ENCODE measurements at places on chromosomes 13 and 19. TPM values are rescaled to one million over a fixed set of nuclear protein-coding genes. Genes with fewer than 3 reads are reported as not detected.

DNA sequence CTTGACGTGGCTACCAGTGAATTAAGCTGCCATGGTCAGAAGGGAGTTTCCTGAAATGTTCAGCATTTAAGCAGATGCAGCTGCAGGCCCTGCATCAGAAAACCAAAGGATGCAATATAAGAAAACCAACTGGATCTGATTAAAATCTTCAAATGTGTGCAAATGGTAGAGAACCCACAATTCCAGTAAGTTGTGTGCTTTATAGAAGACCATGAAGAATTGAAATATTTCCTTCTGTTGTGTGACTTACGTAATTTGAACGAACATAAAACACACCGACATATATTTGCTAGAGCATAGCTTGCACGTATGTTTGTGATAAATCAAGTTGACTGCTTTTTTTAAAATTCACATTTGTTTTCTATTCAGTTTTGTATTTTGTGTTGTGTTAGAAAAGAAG lies 191.4 kb downstream of the COL4A1 start:
- DNase-seq, result no peak

GRCh38 chr19:31332096-31332495 lies 17.1 kb downstream of the TSHZ3 start:
- no peak for DNase-seq

The MBD3L3 gene
- total RNA-seq, result not detected

The ZNF420 gene
- 12.3 TPM for total RNA-seq
